Ascending aorta (tissue), 2 donors: ENCODE measurements at places on chromosomes 3 and 15. TPM values are rescaled to one million over a fixed set of nuclear protein-coding genes. Genes with fewer than 3 reads are reported as not detected.

The PYGO1 gene
- 7.1 TPM for total RNA-seq

The RASGRP1 gene
- not detected for total RNA-seq

The CPN2 gene
- not detected for total RNA-seq

The ZPLD1 gene
- not detected for total RNA-seq

The P2RY1 gene
- total RNA-seq = 8.8 TPM

The FBXO40 gene
- not detected for total RNA-seq

The MPI gene
- 118 TPM for total RNA-seq

The RBP2 gene
- total RNA-seq = not detected

The CP gene
- 58.3 TPM for total RNA-seq

The ASB14 gene
- total RNA-seq = not detected

The RTP3 gene
- total RNA-seq = not detected

DNA sequence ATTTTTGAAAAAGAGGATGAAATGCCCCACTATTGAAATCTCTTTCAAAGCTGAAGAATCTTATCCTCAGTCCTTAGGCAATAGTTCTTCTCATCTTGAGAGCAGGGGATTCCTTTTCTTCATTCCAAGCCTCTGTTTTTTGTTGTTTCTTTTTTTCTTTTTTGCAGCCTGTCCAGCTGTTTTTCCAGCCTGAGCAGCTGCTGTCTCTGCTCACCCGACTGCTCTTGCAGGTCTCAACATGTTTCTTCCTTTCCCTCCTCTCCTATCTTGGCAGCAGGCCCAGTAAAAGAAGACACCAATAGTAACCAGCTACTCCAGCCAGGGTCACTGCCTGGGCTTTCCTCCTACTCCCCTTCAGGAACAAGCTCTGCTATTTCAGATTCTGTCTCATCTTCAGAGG, 23.8 kb downstream of the MEX3B start:
- no peak for DNase-seq

DNA sequence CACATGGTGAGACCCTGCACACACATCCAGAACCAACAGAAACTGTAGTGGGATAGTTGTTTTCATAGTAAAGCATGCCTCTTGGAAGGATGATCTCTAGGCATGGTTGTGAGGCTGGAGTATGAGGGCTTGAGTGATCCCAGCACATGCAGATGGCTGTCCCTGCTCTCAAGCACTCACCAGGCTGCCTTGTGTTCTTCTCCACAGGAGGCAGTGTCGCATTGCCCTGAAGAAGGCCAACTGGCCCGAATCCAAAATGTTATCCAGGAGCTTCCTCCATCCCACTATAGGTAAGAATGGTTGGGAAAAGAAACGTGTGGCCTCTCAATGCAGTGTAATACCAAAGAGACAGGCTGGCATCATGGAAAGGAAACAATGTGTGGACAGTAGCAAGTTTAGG, 82.7 kb downstream of the TMEM39A start:
- no peak for DNase-seq

DNA sequence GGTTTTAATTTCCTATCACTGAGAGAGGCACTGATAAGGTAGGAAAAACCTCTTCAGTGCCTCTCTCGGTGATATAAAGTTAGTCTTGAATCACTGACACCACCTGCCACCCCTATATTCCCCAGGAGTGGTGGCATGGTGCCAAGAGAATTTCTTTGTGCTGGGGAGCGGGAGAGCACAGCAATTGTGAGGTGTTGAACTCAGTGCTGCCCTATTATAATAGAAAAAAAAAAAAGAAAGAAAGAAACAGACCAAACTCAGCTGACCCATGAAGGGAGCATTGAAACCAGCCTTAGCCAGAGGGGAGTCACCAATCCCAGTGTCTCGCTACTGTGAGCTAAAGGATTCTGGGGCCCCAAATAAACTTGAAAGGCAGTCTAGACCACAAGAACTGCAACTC, 201.4 kb upstream of the STT3B start:
- no peak for DNase-seq

DNA sequence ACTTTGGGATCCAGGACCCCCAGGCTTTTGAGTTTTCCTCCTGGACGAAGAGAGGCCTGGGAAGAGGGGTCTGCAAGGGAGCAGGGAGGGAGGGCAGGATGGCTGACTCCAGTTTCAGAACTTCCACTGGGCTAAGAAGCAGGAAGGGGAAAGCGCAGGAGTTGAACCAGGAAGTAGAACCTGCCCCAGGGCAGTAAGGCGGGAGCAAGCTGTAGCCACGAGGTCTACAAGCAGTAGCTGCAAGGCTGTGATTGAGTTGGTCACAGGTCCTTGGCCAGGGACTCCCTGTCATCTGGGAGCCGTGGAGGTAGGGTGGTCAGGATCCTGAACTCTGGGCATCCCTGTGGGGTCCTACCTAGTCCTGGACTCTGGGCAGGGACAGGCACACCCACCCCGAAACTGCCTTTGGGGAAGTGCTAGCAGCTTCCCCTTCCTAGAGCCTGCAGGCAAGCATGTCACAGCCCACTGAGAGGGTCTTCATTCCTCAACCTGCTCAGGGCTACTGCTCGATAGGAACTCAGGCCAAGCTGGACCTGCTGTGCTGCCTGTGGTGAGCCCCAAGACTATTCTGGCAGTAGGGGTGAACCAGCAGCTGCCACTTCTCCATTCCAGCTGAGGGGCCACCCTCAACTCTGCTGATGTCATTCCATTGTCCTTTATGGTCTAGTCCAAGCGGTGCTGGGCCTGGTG, 5.8 kb upstream of the GNAI2 start:
- DNase-seq = no peak

GRCh38 chr15:88802991-88803240, 320 bp upstream of the ACAN start:
- no peak for DNase-seq

- DNase-seq = no peak
Measured at GRCh38 chr3:55107187-55107586, 179.3 kb upstream of the LRTM1 start.

- DNase-seq = no peak
Measured at GRCh38 chr3:16614033-16615031, 9.1 kb upstream of the DAZL start.

- DNase-seq = peak; percentile 68
Measured at GRCh38 chr3:12349895-12350811, 61.3 kb downstream of the PPARG start.

DNA sequence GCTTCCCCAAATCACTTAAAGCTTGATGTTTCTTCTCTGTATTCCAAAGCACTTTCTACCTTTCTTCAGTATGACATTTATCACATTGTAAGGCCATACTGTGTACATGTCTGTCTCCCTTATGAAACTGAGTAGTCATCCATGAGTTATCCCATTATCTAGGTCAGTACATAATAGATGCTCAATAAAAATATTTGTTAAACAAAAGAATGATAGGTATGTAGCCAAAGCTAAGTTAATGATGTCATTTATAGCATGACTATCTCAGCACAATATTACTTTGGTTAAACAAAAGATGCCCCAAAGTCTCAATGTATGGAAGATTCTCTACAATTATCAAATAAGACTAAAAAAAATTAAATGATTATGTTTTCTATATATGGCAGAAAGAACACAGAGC, 3.1 kb upstream of the TMCO5A start:
- no peak for DNase-seq

DNA sequence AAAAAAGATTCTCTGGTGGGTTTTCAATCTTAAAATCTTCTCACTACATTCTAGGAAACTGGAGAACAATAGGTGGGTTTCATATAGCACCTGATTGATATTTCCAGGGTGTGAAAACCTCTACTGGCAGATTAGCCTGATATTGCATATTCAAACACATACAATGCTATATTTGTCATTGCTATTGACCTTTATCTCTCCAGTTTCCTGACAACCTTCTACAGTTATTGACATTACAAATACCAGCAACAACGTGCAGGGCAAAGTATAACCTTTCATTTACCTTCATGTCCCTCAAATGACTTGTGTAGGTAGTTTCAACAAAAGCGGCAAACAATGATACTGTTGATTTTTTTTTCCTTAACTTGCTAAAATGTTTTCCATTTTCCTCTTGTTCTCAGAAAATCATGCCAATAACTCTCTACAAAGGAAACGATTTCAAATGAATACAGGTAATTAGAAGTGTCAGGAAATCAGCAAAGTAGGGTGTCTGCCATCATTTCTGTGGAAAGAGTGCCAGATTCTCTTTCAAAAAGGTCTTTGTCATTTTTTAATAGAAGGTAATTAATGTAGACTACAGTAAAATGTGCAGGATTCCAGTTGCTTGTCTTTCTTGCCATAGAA, 72.6 kb upstream of the CDIN1 start:
- no peak for DNase-seq

DNA sequence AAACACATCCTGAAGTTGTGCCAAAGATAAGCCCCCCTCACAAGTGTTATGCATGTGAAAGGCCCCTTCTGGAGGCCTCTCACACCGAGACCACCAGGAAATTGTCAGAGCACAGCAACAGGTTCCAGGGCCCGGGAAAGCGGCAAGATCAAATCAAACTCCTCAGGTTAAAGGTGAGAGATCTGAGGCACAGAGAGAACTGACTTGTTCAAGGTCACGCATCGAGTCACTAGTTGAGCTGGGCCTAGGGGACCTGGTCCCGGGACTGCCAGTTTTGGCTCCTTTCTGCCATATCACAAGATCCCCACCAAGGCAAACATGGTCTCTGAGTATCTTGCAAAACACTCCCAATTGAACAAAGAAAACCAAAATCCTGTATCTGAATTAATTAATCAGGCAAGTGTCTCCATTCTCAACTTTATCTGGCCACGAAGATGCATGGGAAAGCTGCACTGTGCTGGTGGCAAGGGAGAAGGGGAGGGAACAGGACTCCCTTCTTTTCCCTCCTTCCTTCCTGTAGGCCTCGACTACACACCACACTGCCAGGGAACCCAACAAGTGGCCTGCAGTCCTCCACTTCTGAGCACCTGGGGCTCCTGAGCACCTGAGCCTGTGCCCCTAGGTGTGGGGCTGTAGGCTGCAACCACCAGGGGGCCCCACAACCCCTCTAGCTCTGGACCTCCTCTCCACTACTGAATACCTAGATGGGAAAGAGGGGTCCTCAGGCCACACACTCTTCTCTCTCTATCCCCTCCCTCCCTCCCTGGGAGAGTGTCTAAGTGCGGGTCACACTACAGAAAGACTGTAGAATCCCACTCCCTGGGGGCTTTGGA, 37.3 kb downstream of the ANP32A start:
- DNase-seq = no peak

GRCh38 chr3:4746241-4746958, 232.8 kb upstream of the BHLHE40 start:
- DNase-seq = no peak
